ENCODE measurements at places on chromosomes 11 and 22. TPM values are rescaled to one million over a fixed set of nuclear protein-coding genes. Genes with fewer than 3 reads are reported as not detected.

KRTAP5-1 gene
- not detected for total RNA-seq

SLC22A9 gene
- total RNA-seq, result 4.0 TPM

NLRP14 gene
- total RNA-seq, result 0.91 TPM

MPEG1 gene
- total RNA-seq, result 4.7 TPM

SLC22A6 gene
- 0.62 TPM for total RNA-seq

GNG3 gene
- 193 TPM for total RNA-seq

PLAAT4 gene
- 39.0 TPM for total RNA-seq

APBB1 gene
- 261 TPM for total RNA-seq

PGA4 gene
- total RNA-seq, result not detected

C11orf52 gene
- 0.92 TPM for total RNA-seq

C22orf31 gene
- total RNA-seq, result not detected

IFITM10 gene
- 7.6 TPM for total RNA-seq

LRP4 gene
- 102 TPM for total RNA-seq

C11orf86 gene
- not detected for total RNA-seq

PARVB gene
- total RNA-seq, result 46.4 TPM

MS4A6E gene
- total RNA-seq, result not detected

SEC14L6 gene
- total RNA-seq, result 3.8 TPM

FAM181B gene
- total RNA-seq, result 12.9 TPM

GSTT2B gene
- total RNA-seq, result 55.6 TPM

OR52I1 gene
- total RNA-seq, result not detected

CRACR2B gene
- 4.0 TPM for total RNA-seq

C22orf42 gene
- total RNA-seq, result not detected

SNX32 gene
- 53.8 TPM for total RNA-seq

TLCD5 gene
- 21.6 TPM for total RNA-seq

SSTR3 gene
- 8.9 TPM for total RNA-seq

OSM gene
- total RNA-seq, result 0.52 TPM

LRP5 gene
- total RNA-seq, result 6.6 TPM

PHF21B gene
- total RNA-seq, result 16.0 TPM

HEPN1 gene
- total RNA-seq, result not detected

FOLR1 gene
- 0.68 TPM for total RNA-seq

PRR33 gene
- total RNA-seq, result not detected

OR8G5 gene
- total RNA-seq, result not detected

SCGB1D2 gene
- total RNA-seq, result not detected

IGLL1 gene
- total RNA-seq, result not detected

TSPAN18 gene
- 5.0 TPM for total RNA-seq

RIMBP3B gene
- total RNA-seq, result 0.19 TPM

MS4A4A gene
- total RNA-seq, result 3.5 TPM

SIRT3 gene
- 50.6 TPM for total RNA-seq

MYBPC3 gene
- total RNA-seq, result not detected

SAMM50 gene
- 38.9 TPM for total RNA-seq

RAB6A gene
- total RNA-seq, result 260 TPM

BDNF gene
- total RNA-seq, result 2.1 TPM

ACRV1 gene
- 1.4 TPM for total RNA-seq

UBASH3B gene
- total RNA-seq, result 23.6 TPM

PRG2 gene
- not detected for total RNA-seq

KCNC1 gene
- total RNA-seq, result 100 TPM

RPS6KA4 gene
- 45.8 TPM for total RNA-seq

Data from dorsolateral prefrontal cortex (tissue), 122 donors.